Aorta (tissue), 5 donors: ENCODE measurements at places on chromosomes 5 and 9. TPM values are rescaled to one million over a fixed set of nuclear protein-coding genes. Genes with fewer than 3 reads are reported as not detected.

GRCh38 chr5:93800988-93801811, 59.8 kb upstream of the POU5F2 start:
- H3K4me3 ChIP-seq: no peak overlapping the region
- no peak overlapping the region for H3K27ac ChIP-seq
- H3K36me3 ChIP-seq: no peaks in the 10 kb centered on the region
- DNase-seq: no peak
- H3K4me1 ChIP-seq: no peaks in the 10 kb centered on the region

GRCh38 chr5:157941616-157942015, 82.7 kb upstream of the CLINT1 start:
- no peak for DNase-seq
- no peak overlapping the region for H3K4me3 ChIP-seq
- no peaks in the 10 kb centered on the region for H3K4me1 ChIP-seq
- no peak overlapping the region for H3K27ac ChIP-seq

Gene GABRB2
- 0.54 TPM for total RNA-seq

Gene DCAF12
- total RNA-seq: 20.6 TPM

GRCh38 chr9:107358986-107359385, 75.9 kb downstream of the RAD23B start:
- H3K4me3 ChIP-seq: no peak overlapping the region
- H3K4me1 ChIP-seq: no peaks in the 10 kb centered on the region
- H3K27ac ChIP-seq: no peak overlapping the region
- no peaks in the 10 kb centered on the region for H3K36me3 ChIP-seq

Gene IFNA4
- total RNA-seq: not detected

- peaks cover 6% of the 10 kb centered on the region for H3K4me1 ChIP-seq
- no peaks in the 10 kb centered on the region for H3K27me3 ChIP-seq
- no peak overlapping the region for H3K27ac ChIP-seq
These were observed 22.0 kb upstream of the ARHGAP26 start for GRCh38 chr5:142748132-142748531.

- H3K36me3 ChIP-seq: no peaks in the 10 kb centered on the region
- no peak overlapping the region for H3K4me3 ChIP-seq
- no peak for DNase-seq
- H3K4me1 ChIP-seq: no peaks in the 10 kb centered on the region
- no peaks in the 10 kb centered on the region for H3K27me3 ChIP-seq
These were observed 44.1 kb downstream of the FAM240B start for GRCh38 chr9:38675831-38676230.

Gene UBAP1
- total RNA-seq: 41.9 TPM

DNA sequence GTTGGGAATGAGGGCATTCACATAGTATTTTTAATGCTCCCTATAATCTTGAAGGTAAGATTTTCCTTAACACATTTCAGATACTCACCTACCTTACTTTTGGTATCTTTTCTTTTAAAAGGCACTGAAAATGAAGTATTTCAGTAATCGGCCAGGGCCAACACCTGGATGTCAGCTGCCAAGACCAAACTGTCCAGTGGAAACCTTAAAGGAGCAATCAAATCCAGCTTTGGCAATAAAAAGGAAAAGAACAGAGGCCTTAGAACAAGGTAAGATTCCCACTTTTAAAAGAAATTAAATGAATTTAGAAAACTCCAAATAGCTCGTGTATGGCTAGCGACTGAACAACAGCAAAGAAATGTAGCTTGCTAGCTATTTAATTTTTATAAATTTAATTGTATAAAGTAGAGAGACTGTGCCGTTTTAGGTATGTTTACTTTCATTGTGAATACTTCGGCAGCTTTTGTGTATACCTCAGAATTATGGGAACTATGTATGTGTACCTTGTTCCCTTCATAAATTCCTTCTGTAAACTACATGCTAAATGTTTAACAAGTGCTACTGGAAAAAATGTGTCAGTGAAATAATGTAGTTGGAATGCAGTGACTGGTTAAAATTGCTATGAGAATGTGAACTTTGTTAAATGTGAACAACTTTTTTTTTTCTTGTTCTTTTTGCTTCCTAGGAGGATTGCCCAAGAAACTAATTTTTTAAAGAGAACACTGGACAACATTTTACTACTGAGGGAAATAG, 41.9 kb downstream of the CDK7 start:
- no peaks in the 10 kb centered on the region for H3K36me3 ChIP-seq
- no peak overlapping the region for H3K27ac ChIP-seq
- DNase-seq: no peak
